ENCODE measurements at places on chromosomes 3 and 15.

GRCh38 chr3:154898443-154898842 is 181.7 kb upstream of the MME start:
- DNase-seq, result no peak

GRCh38 chr3:23640471-23641146 is 165.1 kb upstream of the UBE2E1 start:
- DNase-seq, result no peak

DNA sequence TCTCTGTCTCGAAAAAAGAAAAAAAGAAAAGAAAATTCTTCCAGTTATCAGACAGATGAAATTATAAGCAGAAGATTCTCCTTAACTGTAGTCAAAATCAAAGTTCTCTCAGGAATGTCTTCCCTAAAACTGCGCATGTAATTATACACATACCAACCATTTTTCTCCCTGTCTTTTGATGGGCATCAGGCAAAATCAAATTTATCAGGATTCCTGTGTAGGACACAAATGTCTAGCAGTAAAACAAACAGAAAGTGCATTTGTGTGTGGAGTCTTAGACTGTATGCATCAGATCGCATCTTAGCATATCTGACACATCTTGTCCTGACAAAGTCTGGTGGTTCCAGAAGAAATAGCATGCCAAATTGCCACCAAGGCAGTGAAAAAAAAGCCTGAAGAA is 3.9 kb upstream of the ARPIN start:
- DNase-seq, result no peak

GRCh38 chr3:151175952-151176351 is 27.1 kb downstream of the GPR171 start:
- no peak for DNase-seq

- DNase-seq, result no peak
These were observed 22.8 kb downstream of the SLC28A2 start for GRCh38 chr15:45274636-45275380.

DNA sequence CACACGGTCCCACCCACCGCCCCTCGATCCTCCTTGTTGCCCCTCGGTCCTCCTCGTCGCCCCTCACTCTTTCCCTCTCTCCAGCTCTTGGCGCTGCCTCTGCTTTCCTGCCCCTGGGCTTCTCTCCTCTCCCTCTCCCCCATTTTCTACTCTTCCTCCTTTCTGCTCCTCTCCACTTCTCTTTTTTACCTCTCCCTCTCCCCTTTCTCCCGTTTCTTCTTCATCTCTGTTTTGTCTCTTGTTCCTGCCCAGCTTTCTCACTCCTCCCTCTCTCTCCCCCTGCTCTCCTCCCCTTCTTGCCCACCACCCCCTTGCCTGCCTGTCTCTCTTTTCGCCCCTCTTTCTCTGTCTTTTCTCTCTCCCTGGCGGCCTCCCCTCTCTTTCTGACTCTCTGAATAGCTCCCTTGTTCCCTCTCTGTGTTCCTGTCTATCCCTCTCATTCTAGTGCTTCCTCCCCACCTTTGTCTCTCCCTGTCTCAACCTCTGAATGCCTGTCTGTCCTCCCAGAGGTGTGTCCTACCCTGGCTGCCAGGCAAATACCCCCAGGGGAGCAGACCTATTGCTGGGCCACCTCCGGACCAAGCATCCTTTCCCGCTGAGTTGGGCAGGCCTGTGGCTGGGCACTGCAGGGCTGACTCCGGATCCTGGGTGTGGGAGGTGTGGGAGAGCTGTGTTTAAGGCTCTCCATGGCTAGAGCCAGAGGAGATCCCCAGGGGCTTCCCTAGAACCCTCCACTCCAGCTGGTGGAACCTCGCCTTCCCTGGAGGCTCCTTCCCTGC is 41.0 kb downstream of the EPHB3 start:
- no peak for DNase-seq

- no peak for DNase-seq
These were observed 22.5 kb upstream of the HDAC11 start for GRCh38 chr3:13457593-13457992.

- DNase-seq, result no peak
These were observed 50.4 kb downstream of the FLNB start for GRCh38 chr3:58058361-58059263.

DNA sequence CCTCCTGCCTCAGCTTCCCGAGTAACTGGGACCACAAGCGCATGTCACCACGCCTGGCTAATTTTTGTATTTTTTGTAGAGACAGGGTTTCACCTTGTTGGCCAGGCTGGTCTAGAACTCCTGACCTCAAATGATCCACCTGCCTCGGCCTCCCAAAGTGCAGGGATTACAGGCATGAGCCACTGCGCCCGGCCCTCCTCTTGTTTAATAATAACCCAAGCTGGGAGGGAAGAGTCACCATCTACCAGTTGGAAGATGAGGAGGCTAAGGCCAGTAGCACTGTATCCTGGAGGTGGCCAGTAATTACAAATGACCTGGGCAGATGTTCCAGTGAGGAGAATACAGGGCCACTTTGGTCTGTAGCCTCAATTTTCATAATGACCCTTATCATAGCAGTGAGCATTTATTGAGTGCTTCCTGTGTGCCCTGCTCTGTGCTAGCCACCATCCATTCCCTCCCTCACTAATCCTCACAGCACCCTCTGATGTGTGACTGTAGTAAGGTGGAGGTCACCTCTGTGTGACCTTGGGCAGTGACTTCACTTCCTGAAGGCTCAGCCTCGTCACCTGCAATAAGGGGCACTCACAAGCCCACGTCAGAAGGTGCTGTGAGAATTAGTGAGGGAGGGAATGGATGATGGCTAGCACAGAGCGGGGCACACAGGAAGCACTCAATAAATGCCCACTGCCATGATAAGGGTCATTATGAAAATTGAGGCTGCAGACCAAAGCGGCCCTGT is 64.2 kb downstream of the ABTB1 start:
- DNase-seq, result no peak

- no peak for DNase-seq
These were observed 138.7 kb downstream of the PEX5L start for GRCh38 chr3:179898024-179898423.

- no peak for DNase-seq
These were observed 28.3 kb upstream of the IGF1R start for GRCh38 chr15:98620020-98620419.

DNA sequence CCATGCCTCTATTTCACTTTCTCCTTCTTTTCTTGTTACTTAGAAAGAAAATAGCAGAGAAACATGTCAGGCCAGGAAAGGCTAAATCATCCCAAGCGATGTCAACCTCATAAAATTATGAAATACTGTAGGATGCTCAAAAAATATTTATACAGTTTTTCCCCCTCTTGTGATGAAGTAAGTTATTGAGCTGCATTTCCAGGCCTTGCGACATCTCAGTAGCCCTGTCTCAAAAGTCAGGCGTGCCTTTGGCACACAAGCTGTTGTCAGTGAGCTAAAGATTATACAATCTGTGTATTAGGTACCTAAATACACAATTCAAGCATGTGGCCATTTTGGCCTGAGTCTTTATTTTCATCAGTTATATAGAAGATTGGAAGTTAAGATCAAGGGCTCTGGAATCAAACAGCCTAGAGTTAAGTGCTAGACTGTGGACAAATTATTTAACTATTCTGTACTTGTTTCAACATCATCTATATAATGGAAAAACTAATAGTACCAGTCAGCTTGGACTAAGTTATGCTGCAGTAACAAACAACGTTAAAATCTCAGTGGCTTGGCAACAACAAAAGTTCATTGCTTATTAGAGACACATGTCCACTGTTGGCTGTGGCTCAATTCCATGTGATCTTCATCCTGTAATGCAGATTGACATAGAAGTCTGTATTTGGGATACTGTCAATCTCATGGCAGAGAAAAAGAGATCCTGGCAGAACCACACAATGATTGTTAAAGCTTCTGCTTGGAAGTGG is 406.4 kb upstream of the PROK2 start:
- DNase-seq, result no peak

- no peak for DNase-seq
These were observed 49.6 kb upstream of the ST8SIA2 start for GRCh38 chr15:92343924-92344643.

- no peak for DNase-seq
These were observed 1033.9 kb downstream of the FHIT start for GRCh38 chr3:60217156-60217911.

DNA sequence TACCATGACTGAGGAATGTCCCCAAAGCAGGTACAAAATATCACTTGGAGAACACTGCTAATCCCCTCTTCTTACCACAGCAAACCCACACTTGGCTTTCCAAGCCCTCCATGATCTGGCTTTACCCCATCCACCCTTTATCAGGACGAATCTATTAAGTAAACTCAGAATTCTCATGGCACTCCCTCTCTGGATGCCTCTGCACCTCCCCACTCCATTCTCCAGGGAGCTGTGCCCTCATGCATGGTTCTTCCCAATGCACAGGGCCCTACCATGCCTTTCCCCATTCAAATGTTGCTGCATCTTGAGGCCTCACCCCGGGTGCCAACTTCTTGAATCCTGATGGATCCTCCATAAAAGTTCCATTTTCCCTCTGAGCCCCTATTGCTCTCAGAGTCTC is 2.3 kb downstream of the LYZL4 start:
- DNase-seq, result no peak

GRCh38 chr3:133849346-133849745 is 43.7 kb downstream of the SRPRB start:
- no peak for DNase-seq

- DNase-seq, result no peak
These were observed 29.5 kb downstream of the RTP3 start for GRCh38 chr3:46527239-46527638.

DNA sequence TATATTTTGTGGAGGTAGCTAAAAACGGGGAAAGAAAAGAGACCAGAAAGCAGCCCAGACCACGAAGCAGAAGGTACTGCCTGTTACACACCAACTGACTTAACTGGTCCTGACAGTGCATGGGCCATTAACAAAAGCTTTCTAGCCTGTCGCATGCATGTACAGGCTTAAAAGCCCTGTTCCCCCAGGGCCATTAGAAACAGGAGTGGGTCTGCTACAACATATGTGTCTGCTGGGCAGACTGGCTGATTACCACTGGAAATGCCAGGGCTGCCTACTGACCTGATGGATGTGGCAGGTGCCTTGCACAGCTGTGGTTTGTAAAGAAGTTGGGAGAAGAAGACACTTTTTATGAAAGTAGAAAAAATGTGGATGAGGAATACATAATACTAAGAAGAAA is 137.4 kb downstream of the GAP43 start:
- no peak for DNase-seq

- DNase-seq, result no peak
These were observed 165.5 kb upstream of the TGFBR2 start for GRCh38 chr3:30440880-30441279.

- DNase-seq, result no peak
These were observed 12.8 kb downstream of the ARMC8 start for GRCh38 chr3:138199851-138200250.

DNA sequence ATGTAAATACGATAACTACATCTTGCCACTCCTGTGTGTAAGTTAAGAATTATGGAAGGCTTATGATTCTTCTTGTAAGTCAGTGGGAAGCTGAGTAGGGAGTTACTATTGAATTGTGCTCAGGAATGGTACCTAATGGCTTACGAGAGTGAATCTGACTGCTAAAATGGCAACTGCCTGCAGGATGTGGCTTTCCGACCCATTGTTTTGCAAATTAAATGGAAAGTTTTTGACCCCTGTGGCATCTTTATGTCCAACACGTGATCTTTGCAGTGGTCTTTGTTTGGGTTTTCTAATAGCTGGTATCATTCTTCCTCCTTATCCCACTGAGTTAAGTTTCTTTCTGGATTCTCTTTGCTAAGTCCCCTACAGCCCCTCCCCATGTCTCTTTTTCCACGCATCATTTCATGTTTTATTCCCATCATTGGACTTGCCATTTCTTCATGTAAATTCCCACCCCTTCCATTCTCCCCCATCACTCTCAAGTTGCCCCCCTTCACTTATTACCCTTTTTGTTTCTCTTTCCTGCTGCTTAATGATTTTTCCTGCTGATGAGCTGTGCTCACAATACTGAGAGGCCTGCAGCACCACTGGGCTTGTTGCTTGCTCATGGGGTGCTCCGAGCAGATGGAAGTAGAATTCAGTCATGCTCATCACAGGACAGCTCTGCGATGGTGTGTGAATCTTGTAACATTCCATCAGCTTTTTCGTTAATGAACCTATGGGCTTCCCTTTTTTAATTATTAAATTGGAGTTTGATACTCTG is 428.2 kb upstream of the IL12A start:
- no peak for DNase-seq

DNA sequence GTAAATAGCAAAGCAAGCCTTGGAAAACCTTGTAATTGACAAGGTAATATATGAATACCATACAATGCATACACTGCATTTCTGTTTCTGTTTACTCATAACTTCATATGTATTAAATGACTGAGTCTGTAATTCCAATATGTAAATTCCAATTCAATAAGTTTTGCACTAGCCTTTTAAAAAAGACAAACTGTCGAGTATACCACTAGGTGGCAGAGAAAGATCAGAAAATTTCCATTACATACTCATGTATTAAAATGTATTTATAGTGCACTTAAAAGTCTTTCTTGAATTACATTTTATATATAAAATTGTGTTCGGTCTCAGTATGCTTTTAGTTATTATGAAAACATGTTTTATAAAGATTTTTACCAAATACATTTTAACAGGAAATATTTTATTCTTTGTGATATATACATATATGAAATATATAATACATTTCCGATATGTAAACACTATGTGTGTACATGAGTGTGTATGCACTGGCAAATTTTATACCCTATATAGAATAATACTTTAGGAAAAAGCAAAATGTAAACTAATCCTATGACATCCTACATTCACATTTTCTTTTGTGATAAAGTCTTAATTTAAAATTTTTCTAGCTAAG is 216.8 kb downstream of the VGLL3 start:
- DNase-seq, result no peak

- no peak for DNase-seq
These were observed 304.3 kb downstream of the ZIC1 start for GRCh38 chr3:147713234-147714133.

GRCh38 chr3:86984271-86984670 is 6.7 kb downstream of the VGLL3 start:
- DNase-seq, result no peak

DNA sequence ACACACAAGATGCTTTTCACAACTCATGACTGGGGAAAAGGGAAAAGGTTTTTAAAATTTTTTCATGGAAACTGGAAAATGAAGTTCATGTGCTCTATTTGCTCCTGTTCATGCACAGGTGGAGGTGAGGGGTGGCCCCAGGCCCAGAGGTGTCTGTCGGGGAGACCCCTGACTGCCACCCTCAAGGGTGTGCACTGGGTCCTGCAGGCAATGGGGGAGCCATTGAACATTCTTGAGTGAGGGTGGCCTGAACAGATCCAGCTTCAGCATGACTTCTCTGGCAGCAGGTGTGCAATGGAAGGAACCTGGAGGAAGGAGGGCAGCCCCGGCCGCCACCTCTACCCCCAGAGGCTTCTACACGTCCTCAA is 145.3 kb upstream of the IQSEC1 start:
- DNase-seq, result no peak

GRCh38 chr15:51093839-51094605 is 684 bp downstream of the TNFAIP8L3 start:
- peak; percentile 56 for DNase-seq

- no peak for DNase-seq
These were observed 34.8 kb downstream of the CRYGS start for GRCh38 chr3:186509423-186509822.
